Right atrium auricular region (tissue), 2 donors: ENCODE measurements at places on chromosomes 1 and 21. TPM values are rescaled to one million over a fixed set of nuclear protein-coding genes. Genes with fewer than 3 reads are reported as not detected.

The MRAP gene
- not detected for total RNA-seq

DNA sequence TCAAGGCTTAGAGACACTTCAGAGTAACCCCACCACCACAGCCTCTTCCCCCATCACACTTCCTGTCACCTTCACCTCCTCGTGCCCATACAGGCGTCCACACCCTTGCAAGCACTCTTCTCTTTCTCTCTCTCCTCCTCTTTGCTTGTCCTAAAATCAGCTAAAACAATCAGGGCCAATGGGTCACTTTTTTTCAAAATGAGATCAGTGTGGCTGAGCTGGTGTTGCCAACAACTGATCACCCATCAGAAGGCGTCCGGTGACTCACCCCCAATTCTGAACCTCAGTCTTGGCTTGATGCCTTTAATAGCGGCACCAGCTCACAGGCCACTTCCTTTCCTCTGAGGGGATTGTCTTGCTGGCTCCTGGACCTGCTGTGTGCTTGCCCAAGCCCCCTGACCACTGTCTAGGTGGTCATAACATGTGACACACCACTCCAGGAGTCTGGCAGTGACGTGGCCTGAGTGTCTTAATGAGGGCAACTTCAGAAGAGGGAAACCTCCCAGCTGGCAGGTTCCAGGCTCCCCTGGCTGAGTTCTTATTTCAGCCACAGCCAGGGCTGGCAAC is 1.6 kb downstream of the DRAXIN start:
- no peak for DNase-seq

- no peak for DNase-seq
Observed at GRCh38 chr1:153933430-153933829, 10.7 kb upstream of the GATAD2B start.

DNA sequence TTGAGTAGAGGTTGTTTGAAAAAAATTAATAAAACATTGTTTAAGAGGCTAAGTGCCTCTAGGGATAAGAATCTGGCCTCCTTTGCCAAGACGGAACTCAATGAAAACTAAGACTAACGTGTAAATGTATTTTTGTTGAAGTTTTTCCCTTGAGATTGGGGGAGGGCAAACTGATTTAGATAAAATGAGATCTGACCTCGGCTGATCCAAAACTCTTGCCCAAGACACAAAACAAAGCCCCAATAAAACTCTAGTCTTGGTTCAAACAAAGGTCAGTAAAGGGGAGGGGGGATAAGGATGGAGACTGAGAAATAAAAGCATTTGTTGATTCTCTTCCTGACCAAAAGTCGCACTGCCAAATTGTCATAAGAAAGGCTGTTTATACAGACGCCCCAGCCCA is 134.8 kb upstream of the DPT start:
- DNase-seq: no peak
